ENCODE measurements at places on chromosomes 5 and 9.

DNA sequence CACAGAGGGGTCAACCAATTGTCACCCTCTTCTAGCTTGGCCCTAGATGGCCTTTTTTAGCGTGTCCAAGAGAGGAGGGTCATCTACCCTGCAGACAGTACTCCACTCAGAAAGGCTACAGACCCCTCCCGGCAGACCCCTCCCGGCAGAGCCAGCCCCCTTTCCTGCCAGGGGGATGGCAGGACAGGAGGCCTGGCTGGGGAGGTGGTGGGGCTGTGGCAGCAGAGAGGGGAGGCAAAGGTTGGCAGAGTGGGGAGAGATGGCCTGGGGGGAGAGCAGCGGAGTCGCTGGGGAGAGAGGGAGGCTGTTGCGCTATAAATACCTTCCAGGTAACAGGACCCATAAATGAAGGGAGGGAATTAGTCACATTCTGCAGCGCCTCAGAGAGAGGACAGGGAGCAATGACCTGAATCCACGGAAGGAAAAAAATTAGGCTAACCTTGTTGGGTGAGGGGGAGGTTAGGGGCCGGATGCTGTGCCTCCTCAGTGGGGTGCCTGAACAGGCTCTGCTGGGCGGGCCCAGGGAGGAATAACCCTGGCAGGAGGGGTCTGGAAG, 32.9 kb upstream of the PSD2 start:
- no peak for DNase-seq

GRCh38 chr5:102700916-102701315, 54.2 kb upstream of the PAM start:
- DNase-seq = no peak

DNA sequence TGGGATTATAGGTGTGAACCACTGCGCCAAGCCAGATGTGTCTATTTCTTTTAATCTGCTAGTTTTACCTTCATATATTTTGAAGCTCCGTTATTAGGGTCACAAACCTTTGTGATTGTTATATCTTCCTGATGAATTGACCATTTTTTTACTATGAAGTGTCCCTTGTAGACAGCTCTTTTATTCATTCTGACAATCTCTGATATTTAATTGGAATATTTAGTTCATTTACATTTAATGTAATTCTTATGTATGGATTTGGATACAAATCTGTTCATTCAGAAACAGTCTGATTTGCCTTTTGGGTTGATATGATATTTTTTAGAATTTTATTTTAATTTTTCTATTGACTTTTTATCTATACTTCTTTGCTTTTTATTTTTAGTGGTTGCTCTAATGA, 17.2 kb downstream of the ERCC6L2 start:
- no peak for DNase-seq

GRCh38 chr5:150376799-150377771, 19.6 kb downstream of the TCOF1 start:
- no peak for DNase-seq

DNA sequence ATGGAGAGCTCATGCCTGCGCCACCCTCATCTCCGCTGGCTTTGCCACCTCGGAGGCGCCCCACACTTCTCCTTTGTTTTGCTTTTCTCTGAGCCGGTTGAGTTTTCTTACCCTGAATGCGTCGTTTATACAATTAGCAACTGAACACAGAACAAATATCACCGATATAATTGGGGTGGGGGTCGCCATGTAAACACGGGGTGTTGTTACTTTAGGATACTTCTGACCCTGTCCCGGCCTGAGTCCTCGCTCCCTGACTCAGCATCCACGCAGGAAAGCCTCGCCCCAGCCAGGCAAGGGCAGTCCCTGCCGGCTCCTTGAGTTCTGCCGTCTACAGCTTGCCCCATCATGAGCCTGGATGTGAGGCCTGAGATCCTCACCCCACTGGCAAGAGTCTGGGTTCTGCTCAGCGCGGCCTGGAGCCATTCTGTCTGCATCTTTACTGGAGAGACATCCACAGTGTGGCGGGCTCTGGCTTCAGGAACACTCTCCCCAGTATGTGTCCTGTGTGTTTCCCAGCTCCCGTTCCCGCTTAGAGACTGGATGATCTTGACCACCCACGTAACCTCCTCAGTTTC, 5.5 kb downstream of the NKX2-5 start:
- no peak for DNase-seq

Measured in bone marrow (tissue), 2 donors.